ENCODE measurements at places on chromosomes 3 and 15.

DNA sequence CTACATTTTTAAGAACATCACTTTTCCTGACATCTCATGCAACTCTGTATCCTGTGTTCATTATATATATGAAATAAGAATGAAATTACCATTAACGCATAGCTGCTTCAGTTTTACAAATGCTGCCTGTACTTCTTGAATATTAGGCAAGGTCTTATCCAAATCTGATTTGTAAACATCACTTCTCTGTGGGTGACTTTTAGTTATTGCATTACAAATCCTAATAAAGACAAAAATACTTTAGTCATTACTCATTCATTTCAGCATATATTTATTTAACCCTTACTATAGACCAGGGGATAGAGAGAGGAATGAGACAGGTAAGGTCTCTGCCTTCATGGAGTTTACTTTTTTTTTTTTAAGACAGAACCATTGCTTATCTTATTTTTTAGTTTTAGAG lies 36.8 kb downstream of the MTMR10 start:
- DNase-seq, result no peak

- no peak for DNase-seq
Observed at GRCh38 chr3:17894434-17895060, 152.1 kb upstream of the TBC1D5 start.

DNA sequence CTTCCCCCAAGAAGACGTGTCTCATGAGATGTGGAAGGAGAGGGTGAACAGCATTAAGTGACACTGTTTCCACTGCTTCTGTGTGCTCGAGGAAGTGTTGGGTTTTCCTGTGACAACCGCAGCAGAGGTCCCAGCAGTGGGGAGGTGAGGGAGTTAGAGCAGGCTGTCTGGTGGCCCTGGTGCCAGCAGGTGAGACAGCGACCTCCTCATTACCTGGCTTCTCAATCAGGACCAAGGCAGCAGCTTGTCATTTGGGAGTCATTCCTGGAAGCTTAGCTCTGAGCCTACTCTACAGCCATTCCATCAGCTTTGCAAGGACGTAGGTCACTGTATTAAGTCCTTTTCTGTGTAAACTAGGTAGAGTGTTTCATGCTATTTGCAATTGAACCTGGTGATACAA lies 63.3 kb upstream of the RGMA start:
- no peak for DNase-seq

GRCh38 chr3:17190353-17191078 lies 305.8 kb downstream of the PLCL2 start:
- no peak for DNase-seq

DNA sequence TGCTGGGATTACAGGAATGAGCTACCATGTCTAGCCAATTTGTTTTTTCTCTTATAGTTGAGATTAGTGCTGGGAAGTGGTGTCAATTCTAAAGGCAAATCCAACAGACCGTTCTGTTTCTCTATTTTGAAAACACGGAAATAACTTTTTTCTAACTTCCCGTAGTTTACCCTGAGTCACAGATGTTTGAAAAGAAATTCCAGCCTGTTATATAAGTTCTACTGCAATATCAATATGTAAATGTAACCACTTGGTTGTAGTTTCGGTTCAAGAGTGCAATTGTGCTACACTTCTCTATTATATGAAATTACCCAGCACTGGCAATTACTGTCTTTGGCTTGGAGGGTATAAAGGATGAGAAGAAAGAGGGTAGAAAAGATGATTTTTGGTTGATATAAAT lies 22.3 kb upstream of the GNB4 start:
- no peak for DNase-seq

GRCh38 chr15:74884428-74885223 lies 5.2 kb upstream of the MPI start:
- DNase-seq, result no peak

GRCh38 chr15:85380812-85381642 lies 624 bp downstream of the AKAP13 start:
- peak; percentile 26 for DNase-seq

DNA sequence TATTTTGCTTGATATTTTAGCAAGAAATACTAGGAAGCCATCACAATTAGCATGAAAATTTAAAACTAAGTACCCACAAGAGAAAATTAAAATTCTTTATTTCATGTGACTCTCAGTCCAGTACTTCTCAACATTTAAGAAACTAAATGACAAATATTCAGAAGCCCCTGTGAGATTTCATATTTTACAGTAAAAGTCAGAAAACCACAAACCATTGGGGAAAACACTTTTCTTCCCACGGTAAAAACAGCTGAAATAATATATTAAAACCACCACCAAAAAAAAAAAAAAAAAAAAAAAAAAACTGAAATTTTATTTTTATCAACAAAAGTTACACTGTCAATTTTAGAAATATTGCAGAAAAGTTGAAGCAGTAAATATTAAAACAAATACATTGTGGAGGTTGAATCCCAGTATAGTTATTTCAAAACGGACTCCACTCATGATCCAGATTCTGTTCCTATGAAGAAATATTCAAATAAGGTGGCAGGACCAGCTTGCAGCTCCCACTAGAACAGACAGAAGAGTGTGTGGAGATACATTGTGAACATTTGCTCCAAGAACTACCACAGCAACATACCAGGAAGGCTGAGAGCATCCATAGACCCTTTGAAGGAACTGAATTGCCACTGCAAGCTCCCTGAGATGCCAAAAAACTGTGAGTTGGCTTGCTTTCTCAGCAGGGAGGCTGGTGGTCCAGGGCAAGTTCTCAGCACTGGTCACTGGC lies 308.2 kb downstream of the CTNNB1 start:
- DNase-seq, result no peak

DNA sequence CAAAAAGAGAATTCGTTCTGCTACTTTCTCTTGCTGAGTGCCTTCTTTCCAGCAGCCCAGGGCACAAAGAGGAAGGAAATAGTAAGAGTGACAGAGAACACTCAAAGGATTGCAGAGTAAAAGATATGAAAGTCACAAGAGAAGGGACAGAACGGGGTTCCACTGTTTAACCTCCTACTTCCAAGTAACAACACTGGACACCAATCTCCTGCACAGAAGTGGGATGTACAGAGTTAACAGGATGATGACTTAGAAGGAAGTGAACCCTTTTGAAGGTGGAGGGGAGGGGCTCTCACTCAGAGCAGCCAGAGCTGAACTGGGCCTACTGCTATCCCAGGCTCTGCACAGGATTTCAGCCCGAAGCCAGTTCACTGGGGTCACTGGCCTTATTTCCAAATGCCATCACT lies 130.1 kb upstream of the PRICKLE2 start:
- no peak for DNase-seq

All from activated CD4-positive, CD25-positive, alpha-beta regulatory T cell treated with anti-CD3 and anti-CD28 coated beads, Interleukin-2, amount 50 U/mL, for 16 hours (primary cell).